Fibroblast of upper back skin (primary cell): ENCODE measurements at places on chromosomes 1 and 21.

DNA sequence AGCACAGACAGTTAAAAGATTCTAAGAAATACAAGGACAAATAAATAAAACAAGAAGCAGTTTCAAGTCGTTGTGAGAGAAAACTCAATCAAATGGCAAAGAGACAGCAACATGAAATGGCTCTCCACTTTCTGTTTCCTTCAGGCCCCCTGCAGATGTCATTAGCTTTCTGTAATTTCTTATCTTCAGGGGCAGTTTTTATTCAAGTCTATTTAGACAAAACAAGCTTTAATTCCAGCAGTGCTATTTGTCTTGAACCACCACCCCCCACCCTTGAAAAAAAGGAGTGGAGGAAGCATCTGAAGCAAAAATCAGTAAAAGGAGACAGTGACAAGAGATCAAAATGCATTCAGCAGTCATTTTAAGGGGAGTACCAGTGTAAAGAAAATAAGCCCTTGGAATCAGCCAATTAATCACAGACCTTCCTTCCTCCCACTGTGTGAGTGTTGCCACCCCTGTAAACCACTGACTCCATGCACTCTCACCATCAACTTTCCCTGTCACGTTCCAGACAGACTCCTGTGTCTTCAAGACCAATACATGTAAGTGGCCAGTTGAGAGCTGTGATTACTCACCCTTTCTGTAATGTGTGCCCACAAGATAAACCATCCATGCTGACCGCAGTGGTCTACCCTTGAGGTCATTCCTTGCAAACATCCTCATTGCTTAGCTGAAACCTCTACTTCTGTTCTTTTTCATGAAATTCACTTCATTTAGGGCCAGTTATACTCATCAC lies 136.1 kb upstream of the HOOK1 start:
- DNase-seq: peak; percentile 96

- no peak for DNase-seq
Measured at GRCh38 chr21:35358008-35358407, 308.9 kb upstream of the RUNX1 start.

GRCh38 chr1:8026153-8026975 lies at the start of gene ERRFI1:
TSS of gene ERRFI1 (minus strand) at chr1:8026309. CDS start at chr1:8015619, 10,690 bp downstream.
- DNase-seq: peak; percentile 93

- no peak for DNase-seq
Measured at GRCh38 chr21:15564907-15565306, 164.9 kb upstream of the USP25 start.

- peak; percentile 41 for DNase-seq
Measured at GRCh38 chr1:159882527-159882862, 17.5 kb downstream of the CFAP45 start.

DNA sequence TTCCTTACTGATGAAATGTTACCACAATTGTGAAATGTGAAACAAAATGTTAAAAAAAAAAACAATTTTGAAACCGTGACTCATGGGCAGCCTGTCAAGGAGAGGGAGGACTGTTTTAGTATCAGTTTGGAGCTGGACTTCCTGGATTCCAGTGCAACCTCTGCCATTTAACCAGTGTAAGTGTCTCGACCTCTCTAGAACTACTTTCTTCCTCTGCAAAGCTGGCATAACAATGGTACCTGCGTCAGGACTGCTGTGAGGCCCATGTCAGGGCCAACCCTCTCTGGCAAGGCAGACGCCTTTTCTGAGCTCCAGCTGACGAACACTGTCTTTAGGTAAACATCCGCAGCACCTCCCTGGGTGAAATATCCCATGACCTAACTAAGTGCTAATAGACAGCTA lies 20.9 kb downstream of the URB1 start:
- DNase-seq: peak; percentile 75

DNA sequence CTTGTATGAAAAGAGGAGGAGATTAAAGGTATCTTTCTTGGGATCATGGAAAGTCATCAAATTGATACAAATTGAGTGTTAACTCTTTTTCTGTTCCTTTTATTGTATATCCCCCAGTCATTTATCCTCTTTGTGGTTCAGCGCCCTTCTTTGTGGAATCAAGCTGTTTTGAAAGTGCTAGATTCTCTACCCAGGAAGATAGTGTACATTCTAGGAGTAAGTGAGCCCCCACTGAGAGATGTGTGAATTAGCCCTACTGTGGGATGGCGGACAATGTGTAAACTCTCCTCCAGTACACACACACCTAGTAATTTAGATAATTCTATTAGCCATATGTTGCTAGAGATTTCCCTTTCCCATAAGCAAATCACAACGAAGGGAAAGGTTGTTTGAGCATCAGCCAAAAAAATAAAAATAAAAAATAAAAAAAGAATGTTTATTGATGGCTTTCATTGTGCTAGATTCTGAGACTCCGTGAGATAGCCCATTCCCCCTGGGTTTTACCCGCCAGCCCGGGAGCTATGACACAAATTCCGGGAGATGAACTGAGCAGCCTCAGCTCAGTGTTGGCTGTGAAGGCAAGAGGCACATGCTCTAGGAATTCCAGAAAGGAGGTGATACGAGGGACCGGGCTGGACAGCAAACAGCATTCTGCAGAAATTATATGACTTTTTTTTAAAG lies 378.4 kb upstream of the RUNX1 start:
- DNase-seq: no peak

GRCh38 chr1:54652168-54652567 lies 10.6 kb downstream of the MROH7 start:
- no peak for DNase-seq

DNA sequence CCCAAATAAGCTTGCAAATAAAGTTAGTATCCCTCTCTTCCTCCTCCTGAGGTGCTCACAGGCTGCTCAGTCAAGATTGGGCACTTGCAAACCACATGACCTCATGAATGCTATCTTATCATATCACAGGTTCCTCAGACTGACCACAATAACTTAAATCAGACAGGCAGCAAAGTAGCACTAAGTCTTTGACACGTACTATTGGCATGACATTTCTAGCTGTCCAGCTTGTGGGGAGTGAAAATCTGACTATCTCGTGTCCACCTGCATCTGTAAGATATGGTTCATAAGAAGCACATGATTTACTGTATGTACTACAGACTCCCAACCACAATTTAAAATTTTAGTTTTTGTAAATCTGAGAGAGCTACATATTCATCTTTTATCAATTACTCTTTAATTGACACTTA lies 58.0 kb upstream of the GFI1 start:
- no peak for DNase-seq

GRCh38 chr1:234139966-234140365 lies 233.3 kb upstream of the COA6 start:
- DNase-seq: peak; percentile 31
